ENCODE measurements at places on chromosomes 7 and 10.
A peak's percentile ranks its signal among the peaks of the same experiment; 100 is the strongest.

- no peak for DNase-seq
These were observed 1.5 kb downstream of the DUSP5 start for GRCh38 chr10:110498982-110499795.

- no peak for DNase-seq
These were observed 24.3 kb upstream of the LAMB1 start for GRCh38 chr7:108027239-108027638.

- DNase-seq: no peak
These were observed 60.6 kb downstream of the MAP3K8 start for GRCh38 chr10:30494558-30494957.

- DNase-seq: no peak
These were observed 17.7 kb upstream of the PPIF start for GRCh38 chr10:79329529-79329928.

GRCh38 chr7:34131371-34131770 is 226.0 kb downstream of the BMPER start:
- no peak for DNase-seq

- DNase-seq: no peak
These were observed 78.1 kb upstream of the TBX20 start for GRCh38 chr7:35331730-35332678.

GRCh38 chr7:28674359-28674782 is 262.1 kb downstream of the CREB5 start:
- no peak for DNase-seq

DNA sequence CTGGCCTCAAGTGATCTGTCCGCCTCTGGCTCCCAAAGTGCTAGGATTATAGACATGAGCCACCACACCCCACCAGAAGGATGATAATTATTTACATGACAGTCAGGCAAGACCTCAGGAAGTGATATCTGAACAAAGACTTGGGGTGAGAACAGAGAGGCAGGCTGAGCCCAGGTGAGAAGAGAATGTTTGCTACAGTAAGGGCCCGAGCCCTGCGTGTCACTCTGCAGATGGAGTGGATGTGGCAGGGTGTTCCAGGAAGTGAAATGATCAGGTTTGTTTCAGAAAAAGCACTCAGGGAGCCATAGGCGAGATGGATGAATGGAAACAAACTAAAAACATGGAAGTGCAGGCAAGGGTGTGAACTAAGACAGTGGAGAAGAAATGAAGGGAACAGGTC is 22.2 kb downstream of the SFMBT2 start:
- no peak for DNase-seq

- DNase-seq: no peak
These were observed 78.1 kb upstream of the PRR15 start for GRCh38 chr7:29485339-29486190.

DNA sequence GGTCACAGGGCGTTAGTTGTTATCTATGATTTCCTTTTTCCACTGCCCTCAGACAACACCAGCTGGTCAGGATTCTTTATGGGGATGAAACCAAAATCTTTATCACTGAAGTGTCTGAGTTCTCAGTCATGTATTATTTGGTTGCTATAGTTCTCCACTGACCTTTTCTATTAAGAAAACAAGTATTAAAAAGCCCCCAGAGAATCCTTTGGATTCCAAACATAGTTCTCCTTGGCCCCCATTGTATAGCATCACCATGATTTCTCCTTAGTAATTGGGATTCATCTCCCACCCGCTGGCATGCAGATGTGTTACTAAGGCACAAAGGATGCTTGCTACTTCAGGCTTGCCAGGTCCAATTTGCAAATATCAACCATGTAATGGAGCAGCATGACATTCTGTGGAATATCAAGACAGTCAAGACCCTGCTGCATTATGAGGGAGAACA is 94.3 kb downstream of the IQUB start:
- no peak for DNase-seq

DNA sequence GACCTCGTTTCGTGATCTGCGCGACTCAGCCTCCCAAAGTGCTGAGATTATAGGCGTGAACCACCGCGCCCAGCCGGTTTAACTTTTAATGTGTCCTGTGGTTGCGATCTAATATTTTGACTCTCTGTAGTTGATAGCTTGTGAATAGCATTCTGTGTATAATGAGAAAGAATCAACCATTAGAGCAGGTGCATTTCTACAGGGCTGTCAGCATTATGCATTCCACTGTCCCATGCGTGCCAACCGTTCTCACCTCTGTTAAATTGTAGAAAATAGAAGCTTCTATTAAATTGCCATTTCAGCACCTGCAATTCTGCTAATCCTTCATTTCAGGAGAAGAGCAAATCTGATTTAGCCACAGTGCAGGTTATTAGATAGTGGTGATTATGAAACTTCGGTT is 61.7 kb downstream of the VIM start:
- no peak for DNase-seq

- no peak for DNase-seq
These were observed 5.1 kb downstream of the TMEM26 start for GRCh38 chr10:61448091-61448490.

GRCh38 chr7:118731854-118732253 is 507.4 kb downstream of the ANKRD7 start:
- no peak for DNase-seq

GRCh38 chr7:107613948-107614347 is 33.9 kb downstream of the BCAP29 start:
- no peak for DNase-seq

DNA sequence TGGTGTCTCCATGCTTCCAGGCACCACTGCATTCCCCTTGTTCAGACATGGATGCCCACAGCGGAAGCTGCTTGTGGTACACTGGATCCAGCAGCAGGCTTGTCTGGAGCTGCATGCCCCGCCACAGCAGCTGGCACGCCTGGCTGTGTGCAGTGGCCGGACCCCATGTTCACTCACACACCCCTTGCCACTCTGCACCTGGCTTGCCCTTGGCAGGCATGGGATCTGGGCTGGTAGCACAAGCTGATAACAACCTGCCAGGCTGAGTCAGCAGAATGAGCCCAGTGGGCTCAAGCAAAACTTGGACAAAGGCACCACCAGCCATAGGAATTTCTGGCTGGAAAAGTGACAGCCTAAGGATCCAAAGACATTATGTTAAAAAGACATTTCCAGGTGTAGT is 91.8 kb upstream of the TMEM168 start:
- no peak for DNase-seq

DNA sequence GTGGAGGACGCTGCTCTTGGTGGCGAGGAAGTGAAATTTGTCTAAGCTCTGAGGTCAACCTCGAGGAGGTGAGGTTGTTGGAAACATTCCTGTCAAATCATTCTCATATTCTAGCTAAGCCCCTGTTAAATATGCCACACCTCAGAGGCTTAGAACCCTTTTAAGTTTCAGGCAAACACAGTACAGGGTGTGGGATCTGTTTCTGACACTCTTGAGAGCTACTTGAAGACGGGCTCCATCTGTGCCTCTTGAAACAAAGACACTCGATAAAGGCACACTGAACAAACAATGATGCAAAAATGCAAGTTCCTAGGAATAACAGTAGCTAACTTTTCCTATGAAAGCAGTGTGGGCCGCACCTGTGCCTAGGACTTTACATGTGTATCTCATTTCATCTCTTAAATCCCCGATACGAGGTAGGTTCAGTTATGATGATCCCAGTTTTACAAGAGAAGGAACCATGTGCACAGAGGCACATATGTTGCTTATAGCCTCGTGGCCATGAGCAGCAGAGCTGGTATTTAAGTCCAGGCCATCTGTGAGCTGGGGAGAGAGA is 299.2 kb downstream of the CCDC3 start:
- no peak for DNase-seq

GRCh38 chr7:144854839-144855424 is 19.1 kb upstream of the TPK1 start:
- no peak for DNase-seq

DNA sequence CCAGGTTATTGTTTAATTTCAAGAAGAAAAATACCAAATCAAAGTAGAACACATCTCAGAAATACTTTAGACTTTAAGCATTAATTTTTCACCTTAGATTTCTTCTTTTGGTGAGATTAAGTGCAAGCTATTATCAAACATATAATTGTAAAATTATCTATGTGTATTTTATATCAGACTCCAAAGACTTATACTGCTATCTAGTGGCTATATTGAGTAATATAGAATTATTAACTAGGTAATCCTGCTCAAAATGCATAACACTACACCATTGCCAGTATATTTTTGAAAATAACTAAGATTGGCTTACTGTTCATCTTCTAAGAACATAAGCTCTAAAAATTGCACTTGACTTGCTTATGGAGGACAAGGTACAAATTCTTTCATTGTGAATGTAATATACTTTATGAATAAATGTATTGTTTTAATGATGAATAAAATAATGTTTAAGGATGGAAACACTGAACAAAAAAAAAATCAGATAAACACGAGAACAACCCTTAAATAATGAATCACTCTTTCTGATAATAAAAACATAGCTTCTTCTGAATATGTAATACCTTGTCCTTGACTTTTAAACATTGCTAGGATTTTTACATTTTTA is 86.7 kb upstream of the GNAI1 start:
- DNase-seq: peak; percentile 12

DNA sequence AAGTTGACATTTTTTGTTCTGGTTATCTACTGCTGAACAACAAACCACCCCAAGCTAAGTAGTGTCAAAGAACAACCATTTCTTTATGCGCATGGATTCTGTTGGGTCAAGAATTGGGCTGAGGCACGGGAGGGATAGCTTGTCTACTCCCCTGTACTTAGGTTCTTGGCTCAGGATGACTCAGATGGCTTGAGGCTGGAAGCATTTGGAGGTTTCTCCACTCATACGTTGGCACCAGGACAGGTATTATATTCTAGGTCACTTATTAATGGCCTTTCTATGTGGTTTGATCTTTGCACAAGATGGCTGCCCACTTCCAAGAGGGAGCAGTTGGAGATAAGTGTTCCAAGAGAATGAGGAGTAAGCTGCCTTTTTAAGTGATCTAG is 11.8 kb upstream of the TFAM start:
- no peak for DNase-seq

DNA sequence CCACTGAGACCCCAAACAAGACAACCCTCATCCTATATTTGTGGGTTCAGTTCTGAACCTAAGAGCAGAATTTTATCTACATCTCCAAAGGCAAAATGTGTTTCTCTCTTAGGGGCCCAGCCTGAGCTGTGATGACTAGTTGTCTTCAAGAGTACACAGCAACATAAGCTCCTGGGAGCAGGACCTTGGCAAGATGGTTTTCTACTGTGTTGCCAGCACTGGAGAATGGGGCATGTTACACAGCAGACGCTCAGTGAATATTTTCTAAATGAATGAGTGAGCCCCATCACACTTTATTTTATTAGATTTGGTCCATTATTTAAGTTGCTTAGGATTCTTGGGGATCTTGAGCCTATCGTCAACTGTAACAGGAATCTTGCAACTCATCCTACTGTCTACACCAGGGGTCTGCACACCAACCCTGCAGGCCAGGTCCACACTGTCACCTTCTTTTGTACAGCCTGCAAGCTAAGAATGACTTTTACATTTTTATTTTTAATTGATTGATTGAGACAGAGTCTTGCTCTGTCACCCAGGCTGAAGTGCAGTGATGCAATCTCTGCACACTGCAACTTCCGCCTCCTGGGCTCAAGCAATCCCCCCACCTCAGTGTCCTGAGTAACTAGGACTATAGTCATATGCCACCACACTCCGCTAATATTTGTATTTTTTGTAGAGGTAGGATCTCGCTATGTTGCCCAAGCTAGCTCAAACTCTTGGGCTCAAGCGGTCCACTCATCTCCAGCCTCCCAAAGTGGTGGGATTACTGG is 347.1 kb downstream of the FGFR2 start:
- no peak for DNase-seq

- no peak for DNase-seq
These were observed 25.9 kb downstream of the ABRAXAS2 start for GRCh38 chr10:124827474-124827873.

- no peak for DNase-seq
These were observed 15.0 kb downstream of the ARPC1A start for GRCh38 chr7:99340659-99341058.

- no peak for DNase-seq
These were observed 210.8 kb upstream of the CSTF2T start for GRCh38 chr10:51910189-51910588.

DNA sequence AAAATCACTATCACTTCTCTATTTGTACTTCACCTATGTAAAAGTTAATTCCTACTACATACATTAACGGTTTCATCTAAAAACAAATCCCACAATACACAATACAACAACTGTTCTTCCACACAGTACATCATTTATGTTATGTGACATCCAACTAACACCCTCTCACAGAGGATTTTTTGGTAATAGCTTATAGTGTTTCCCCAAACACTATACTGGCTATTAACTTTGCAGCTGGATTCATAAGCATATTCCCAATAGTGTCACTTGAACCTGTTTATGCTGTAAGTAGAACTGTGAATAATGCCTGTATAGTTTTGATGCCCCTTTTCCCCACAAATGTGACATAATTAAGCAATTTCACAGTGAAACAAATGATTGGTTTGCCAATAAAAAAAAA is 49.9 kb downstream of the POT1 start:
- DNase-seq: no peak

DNA sequence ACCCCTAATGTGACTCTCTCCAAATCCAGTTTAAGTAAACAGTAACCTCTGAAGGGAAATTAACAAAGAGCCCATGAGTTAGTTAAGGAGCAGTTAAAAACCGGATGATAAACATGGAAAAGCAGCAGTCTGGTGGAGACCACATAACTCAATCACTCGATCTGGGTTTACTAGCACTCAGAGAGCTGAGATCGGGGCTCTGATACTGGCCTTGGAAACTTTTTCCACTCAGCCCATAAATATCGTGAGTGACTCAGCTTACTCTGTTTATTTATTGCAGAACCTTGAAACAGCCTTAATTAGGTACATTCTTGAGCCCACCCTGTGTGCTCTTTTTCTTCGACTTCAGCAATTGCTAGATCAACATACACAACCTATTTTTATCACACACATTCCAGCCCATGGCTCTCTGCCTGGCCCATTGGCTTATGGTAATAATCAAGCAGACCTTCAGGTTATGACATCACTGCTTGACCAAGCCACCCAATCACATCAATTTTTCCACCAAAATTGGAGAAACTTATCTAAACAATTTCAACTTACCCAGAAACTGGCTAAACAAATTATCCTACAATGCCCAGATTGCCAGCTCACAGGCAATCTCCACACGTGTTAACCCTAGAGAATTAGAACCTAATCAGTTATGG is 82.2 kb upstream of the GPR22 start:
- no peak for DNase-seq

GRCh38 chr7:45080265-45080957 is 8.4 kb downstream of the NACAD start:
- DNase-seq: no peak

DNA sequence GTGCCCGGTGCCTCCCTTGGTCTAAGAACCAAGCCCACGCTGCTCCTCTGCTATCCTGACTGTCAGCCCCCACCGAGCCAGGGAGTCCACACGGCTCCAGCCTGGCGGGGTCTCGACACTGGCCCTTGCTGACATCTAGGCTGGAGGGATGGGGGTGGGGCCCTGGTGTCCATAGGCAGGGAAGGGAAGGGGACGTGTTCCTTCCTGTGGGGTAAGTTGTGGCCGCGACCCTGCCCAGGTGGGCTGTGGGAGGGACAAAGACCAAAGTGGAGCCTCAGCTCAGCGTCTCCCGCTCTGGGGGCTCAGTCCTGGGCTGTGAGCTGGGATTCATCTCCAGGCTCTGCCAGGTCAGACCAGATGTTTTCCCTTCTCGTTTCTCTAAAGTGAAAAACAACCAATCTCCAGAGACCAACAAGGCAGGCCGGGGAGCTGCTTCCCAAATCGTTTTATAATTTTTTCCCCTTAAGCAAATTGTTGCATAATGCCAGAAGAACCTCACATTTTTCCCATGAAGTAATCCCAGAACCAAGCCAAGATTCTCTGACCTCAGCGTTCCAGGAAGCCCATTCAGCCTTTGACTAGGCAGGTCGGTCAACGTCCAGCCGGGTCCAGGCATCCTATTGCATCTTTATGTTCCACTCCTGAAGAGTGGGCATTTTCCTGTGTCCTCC is 101.2 kb downstream of the RGS10 start:
- no peak for DNase-seq
